GDM1 (cell line): ENCODE measurements at places on chromosomes 12 and 14.

DNA sequence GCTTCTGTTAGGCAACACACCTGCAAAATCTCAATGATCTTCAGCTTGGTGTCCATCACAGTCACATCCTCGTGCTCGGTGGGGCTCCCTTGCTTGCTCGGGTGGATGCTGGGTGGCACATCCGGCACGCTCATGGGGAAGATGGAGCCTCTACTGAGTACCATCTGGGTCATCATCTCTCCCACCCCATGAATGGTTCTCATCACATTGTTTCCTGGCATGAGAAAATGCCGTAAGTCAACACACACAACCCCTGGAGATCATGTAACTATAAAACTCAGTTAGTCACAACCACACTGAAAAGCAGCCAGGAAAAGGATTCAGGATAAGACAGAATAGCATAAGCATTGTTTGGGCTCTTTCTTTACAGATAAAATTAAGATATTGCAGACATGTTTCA lies 201.1 kb downstream of the ITPR2 start:
- DNase-seq, result no peak

DNA sequence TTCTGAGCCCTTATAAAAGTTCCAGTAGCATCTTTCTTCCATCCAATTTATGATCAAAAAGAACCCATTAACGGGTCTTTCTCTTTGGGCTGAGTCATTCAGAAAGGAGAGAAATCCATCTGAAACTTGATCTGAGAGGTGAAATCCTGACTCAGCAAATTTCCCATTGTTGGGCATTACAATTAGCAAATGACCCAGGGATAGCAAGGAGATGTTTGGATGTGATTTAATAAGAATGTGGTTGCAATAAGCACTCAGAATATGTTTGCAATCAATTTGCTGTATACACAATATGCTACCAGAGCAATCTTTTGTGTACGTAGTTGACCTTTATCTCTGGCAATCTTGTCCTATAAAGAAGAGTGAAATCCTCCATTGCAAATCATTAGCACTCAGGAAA lies 122.7 kb downstream of the CCDC60 start:
- DNase-seq, result no peak

- no peak for DNase-seq
Observed at GRCh38 chr14:39367387-39367751, 64.9 kb downstream of the FBXO33 start.

DNA sequence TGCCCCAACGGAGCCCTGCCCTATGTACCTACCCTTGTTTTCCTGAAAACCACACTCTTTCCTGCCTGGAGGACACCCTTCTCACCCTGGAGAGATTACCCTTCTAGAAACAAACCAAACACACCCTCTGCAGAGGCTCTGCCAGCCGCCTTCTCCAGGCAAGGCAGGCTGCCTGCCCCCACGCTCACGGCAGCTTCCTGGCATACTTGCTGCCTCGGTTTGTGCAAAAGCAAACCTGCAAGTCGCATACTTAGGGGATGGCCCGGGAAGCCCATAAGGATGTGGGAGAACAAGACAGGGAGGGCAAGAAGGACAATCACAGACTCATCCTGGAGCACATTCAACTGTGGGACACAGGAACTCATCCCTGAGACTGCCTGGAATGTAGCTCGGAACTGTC lies 154.0 kb upstream of the DIO3 start:
- DNase-seq, result no peak

GRCh38 chr12:126106706-126107105 lies 1041.5 kb downstream of the AACS start:
- DNase-seq, result no peak

DNA sequence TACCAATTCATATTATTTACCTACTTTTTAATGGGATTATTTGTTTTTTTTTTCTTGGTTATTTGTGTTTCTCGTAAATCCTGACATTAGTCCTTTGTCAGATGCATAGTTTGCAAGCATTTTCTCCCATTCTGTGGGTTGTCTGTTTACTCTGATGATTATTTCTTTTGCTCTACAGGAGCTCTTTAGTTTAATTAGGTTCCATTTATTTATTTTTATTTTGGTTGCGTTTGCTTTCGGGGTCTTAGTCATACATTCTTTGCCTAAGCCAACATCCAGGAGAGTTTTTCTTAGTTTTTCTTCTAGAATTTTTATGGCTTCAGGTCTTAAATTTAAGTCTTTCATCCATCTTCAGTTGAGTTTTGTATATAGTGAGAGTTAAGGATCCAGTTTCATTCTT lies 289.9 kb downstream of the AKAP6 start:
- DNase-seq, result no peak

GRCh38 chr12:48828293-48828692 lies 10.0 kb downstream of the CACNB3 start:
- DNase-seq, result no peak
